T-cell (primary cell): ENCODE measurements at places on chromosomes 11 and 22.

DNA sequence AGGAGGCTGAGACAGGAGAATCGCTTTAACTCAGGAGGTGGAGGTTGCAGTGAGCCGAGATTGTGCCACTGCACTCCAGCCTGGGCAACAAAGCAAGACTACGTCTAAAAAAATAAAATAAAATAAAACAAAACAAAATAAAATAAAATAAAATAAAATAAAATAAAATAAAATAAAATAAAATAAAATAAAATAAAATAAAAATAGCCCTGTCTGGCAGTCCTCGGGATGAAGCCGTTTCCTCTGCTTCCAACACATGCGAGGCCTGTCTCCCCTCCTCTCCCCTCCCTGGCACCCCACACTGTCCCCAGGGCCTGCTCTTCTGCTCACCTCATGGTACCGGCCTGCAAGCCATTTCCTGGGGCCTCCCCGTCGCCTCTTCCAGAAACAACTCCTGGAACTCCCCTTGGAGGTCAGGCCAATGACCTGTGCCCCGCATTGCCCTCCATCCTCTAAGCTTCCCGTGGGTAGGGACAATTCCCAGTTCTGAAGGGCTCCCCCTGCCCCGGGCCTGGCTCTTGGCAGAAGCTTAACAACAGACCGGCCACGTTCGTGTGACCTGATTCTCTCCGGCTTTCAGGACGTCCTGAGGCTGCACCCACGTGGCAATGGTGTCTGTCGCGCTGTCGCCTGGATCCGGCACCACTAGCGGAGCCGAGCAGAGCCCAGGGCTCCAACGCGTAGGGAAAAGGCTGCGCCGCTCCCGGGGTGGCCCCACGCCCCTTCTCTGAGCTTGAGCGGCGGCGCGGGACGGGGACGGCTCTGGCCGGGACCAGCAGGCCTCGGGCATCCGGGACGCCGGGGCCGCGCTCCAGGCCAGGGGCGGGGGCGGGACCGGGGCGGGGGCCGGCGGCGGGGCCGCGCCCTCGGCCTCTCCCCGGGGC lies 456 bp upstream of the PARVB start:
- DNase-seq = no peak

- DNase-seq = no peak
Observed at GRCh38 chr11:130449996-130450769, 1.7 kb downstream of the ADAMTS15 start.

GRCh38 chr11:69390561-69390960 lies 90.9 kb upstream of the LINC01488 start:
- DNase-seq = no peak

DNA sequence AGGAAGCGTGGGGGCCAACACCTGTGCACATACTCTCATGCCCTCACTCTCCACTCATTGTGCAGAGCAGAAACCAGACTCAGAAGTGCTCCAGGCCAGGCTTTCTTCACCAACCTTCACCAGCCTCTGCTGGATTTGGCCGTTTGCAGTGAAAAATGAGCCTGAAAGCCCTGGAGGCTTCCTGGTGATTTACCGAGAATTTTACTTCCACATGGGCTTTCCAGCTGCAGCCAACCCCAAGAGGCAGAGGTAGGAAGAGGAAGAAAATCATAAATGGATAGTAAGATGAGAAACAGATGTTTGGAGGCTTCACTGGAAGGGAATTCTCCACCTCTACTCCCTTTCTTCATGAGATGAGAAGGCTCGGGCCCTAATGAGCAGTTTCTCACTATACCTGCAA lies 155.4 kb downstream of the ETS1 start:
- no peak for DNase-seq

DNA sequence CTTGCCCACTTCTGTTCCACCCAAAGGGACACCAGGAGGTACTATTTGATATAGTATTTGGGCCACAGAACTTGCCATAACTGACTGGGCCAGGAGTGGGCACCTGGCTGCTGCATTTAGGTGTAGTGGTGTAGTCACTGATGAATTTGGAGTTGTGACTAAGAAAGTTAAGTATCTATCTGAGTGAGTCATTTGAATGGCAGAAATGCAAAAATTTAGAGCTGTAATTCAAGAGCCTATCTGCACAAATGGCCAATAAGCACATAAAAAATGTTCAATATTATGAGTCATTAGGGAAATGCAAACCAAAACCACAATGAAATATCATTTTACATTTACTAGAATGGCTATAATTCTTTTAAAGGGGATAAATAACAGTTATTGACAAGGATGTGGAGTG lies 14.7 kb downstream of the GLYATL2 start:
- no peak for DNase-seq

DNA sequence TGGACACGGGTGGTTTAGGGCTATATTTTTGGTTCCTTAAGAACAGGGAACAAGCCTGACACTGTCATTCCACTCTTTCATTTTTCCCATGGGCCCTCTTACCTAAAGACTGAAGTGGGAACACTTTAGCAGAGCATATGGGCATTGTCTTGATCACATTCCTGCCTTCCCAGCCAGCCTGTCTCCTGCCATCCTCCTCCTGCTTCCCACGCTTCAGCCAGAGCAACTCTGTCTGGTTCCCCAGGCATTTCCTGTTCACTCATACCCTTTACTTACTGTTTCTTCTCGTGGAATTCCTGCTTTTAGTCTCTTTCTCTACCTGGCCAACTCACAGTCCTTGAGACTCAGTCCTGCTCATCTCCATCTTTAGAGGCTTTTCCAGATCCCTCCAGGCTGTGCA lies 22.8 kb downstream of the MRPL16 start:
- DNase-seq = no peak

GRCh38 chr11:44058275-44058674 lies 7.8 kb upstream of the ACCS start:
- DNase-seq = no peak

- peak; percentile 70 for DNase-seq
Observed at GRCh38 chr11:63866211-63866610, 27.3 kb downstream of the MARK2 start.

GRCh38 chr11:134921938-134922337 lies 509.9 kb upstream of the B3GAT1 start:
- no peak for DNase-seq

GRCh38 chr11:118957549-118957948 lies 1.5 kb downstream of the UPK2 start:
- DNase-seq = no peak

DNA sequence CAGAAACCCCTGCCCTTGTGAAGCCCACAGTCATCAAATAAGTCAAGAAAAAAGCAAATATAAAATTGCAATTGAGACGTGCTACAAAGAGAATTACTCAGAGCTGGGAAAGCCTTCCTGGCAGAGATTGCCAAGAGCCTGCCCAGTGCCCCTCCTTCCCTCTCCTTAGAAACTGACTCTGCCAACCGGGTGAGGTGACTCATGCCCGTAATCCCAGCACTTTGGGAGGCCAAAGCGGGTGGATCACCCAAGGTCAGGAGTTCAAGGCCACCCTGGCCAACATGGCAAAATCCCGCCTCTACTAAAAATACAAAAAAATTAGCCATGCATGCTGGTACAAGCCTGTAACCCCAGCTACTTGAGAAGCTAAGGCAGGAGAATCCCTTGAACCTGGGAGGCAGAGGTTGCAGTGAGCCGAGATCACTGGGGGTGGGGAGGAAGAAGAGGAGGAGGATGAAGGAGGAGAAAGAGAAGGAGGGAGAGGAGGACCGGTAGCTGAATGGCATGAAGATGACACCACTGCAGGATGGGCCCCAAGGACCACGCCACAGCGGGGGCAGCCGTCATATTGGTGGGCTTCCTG lies 76.1 kb upstream of the RTL6 start:
- no peak for DNase-seq
